ENCODE measurements at places on chromosomes 5 and 9.

DNA sequence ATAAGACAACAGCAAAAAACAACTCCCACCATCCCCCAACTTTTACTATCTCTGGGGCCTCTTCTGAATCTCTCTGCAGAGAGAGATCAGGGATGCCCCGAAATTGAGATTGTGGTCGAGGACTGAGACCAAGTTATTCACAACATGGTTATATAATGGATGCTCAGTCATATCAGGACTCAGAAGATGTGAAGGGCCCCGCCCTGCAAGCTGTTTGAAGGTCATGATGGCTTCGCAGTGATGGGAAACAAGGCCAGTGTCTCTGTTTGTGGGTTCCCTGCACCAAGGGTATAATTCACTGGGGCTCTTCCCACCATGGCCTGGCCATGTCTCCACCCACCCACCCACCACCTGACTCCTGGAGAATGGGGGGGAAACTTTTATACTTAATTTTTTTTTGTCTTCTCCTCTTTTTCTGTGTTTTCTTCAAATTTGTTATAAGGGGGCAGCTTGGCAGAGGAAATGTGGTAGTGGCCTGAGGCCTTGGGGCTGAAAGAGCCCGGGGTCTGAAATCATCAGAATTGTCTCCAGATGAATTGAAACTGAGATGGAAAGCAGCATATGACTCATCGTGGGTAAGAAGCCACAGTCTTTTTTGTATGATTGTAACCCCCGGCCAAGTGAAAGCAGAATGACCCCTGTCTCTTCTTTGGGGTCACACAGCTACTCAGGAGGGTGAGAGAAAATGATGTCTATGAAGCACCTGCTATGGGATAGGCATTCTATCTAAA lies 15.0 kb upstream of the TEX48 start:
- DNase-seq = peak; percentile 51

- DNase-seq = no peak
These were observed 7.0 kb downstream of the SPDL1 start for GRCh38 chr5:169590602-169591001.

DNA sequence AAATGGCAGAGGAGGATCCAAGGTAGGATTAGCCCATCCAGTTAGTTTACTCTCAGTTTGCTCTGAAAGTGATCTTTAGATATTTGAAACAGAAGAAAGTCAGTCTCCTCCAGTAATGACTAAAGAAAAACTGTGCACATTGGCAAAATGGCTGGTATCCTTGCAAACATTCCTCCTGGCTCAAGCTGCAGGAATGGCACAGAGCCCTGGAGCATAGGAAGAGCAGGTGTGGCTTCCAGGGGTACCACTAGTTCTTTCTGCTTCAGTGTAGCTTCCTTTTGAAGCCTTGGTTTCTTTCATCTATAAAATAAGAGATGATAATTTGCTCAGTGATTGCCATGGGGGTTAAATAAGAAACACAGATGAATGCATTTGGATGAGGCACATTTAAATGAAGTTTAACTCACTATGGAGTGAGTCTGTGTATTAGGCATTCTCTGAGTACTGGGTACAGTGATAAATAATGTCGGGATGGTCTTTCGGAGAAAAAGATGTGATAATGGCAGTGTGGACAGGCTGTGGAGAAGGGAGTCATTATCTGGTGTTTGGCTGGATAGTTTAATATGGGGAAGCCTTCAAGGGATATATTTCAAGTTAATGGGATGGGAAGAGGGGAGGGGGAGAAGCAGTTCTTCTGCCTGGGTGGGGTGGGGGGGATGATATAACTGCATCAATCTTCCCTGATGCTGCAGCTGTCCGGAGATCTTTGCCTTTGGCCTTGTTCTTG lies 217.3 kb upstream of the KLF4 start:
- no peak for DNase-seq

DNA sequence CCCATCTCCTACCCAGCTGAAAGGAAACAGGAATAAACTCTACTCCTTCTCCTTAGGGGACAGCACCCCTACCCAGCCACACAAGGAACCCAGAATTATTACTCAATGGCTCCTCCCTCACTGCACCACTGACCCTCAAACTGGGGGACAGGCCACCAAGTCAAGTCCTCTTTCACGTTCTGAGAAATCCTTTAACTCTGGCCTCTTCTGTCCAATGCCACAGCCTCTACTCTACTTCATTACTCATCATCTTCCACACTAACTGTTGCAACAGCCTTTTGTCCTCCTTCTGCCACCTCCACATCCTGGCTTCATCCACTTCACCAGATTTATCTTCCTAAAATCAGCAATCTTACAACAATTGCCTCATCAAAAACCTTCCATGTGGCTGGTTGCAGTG lies 6.8 kb downstream of the TTC39B start:
- no peak for DNase-seq

DNA sequence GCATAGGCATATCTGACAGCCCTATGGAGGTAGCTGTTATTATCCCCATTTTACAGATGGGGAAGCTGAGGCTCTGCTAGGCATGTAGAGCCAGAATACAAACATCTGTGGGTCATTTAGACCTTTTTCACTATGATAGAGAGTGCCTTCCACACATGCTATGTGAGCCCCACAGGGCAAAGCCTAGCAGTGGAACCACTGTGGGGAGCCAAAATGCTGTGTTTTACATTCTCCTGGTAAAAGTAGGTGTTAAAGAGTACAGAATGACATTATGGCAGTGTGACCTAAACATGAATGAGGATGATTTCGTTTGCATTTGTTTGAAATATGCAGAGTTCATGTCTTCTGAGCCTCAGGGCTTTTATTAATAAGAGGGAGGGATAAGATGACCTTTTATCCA lies 265.2 kb downstream of the MAST4 start:
- DNase-seq = no peak

DNA sequence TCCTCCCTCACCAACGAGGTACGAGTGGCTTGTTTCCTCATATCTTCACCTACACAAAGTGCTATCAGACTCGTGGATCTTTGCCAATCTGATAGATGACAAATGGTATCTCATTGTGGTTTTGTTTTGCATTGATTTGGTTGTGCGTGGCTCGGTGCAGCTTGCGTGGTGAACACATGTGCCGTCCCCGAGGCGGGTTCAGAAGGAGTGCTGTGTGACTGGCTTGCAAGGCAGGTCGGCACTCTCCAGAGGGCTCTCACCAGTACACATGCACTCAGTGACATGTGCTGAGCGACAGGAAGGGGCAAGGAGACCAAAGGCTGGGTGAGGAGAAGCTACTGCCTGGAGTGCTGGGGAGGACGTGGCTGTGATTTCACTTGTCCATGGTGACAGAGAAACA lies 95.3 kb upstream of the PITX1 start:
- DNase-seq = no peak

DNA sequence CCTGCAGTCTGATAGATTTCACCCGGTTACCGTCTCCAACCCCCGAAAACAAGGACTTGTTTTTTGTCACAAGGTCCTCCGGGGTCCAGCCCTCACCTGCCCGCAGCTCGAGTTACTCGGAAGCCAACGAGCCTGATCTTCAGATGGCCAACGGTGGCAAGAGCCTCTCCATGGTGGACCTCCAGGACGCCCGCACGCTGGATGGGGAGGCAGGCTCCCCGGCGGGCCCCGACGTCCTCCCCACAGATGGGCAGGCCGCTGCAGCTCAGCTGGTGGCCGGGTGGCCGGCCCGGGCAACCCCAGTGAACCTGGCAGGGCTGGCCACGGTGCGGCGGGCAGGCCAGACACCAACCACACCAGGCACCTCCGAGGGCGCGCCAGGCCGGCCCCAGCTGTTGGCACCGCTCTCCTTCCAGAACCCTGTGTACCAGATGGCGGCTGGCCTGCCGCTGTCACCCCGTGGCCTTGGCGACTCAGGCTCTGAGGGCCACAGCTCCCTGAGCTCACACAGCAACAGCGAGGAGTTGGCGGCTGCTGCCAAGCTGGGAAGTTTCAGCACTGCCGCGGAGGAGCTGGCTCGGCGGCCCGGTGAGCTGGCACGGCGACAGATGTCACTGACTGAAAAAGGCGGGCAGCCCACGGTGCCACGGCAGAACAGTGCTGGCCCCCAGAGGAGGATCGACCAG lies 121.3 kb downstream of the DAB2IP start:
- DNase-seq = no peak

- DNase-seq = no peak
These were observed 299.6 kb upstream of the ADCY2 start for GRCh38 chr5:7096294-7096693.

DNA sequence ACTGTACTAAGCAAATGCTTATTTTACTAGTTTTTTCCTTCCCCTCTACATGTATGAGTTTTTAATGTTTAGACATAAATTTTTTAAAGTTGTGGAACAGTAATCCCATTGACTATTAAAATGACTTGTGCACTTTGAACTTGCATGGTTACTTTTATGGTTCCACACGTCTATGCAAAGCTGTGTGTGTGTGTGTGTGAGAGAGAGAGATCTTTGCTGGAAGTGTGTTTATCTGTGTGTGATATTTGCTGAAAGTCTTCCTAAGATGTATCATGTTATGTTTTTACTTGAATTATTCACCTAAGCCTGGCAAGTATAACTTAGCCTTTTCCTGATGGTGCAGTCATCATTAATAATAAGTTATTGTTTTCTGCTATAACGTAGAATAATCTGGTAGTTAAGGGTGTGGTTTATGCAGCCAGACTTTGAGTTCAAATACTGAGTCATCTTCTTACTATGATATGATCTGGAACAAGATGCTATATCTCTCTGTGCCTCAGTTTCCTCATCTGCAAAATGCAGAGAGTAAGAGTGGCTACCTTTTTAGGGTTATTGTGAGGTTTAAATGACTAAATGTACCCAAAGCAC lies 138.6 kb downstream of the SMARCA2 start:
- DNase-seq = no peak

GRCh38 chr9:121169094-121169601 lies 32.5 kb downstream of the RAB14 start:
- DNase-seq = no peak

GRCh38 chr9:79447762-79448161 lies 124.0 kb upstream of the TLE4 start:
- no peak for DNase-seq

- DNase-seq = no peak
These were observed 214.0 kb upstream of the DAB2 start for GRCh38 chr5:39638813-39639212.

- peak; percentile 79 for DNase-seq
These were observed at the start of gene PIP5K1B for GRCh38 chr9:68704814-68705530. TSS of gene PIP5K1B (plus strand) at chr9:68705240. CDS start at chr9:68822615, 117,375 bp downstream.

- no peak for DNase-seq
These were observed 296.1 kb downstream of the FBXL7 start for GRCh38 chr5:15796096-15796495.

DNA sequence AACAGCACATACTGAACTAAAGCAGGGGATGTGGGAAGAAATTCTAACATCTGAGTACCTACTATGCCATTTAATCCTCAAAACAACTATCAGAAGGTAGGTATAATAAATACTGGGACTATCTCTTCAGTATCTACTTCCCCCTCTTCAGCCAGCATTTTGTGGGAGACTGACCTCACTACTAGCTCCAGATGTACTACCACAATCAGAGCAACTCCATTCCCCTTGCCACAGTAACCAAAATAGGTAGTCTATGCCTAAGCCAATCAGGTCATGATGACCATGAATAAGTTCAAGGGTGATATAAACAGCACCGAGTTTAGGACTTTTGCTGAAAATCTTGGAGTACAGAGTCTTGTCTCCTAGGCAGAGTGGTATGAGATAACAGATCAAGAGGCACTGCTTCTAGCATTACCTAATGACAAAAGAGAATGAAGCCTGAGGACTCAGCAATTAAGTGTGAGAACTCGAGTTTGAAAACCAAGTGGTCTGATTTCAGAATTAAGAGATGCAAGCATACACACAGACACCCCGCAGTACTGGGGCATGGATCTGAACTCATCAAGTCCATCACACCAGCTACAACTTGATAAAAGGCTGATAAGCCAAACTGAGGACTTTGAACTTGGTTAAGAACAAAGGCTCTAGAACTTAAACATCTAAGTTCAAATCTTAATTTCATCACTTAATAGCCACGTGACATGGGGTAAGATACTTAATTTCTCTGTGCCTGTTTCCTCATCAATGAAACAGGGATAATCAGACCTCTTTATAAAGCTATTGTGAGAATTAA lies 9.7 kb downstream of the FNIP1 start:
- no peak for DNase-seq

- no peak for DNase-seq
These were observed 34.3 kb upstream of the FCN1 start for GRCh38 chr9:134951994-134952393.

- no peak for DNase-seq
These were observed 18.7 kb upstream of the SPRY4 start for GRCh38 chr5:142343531-142343930.

DNA sequence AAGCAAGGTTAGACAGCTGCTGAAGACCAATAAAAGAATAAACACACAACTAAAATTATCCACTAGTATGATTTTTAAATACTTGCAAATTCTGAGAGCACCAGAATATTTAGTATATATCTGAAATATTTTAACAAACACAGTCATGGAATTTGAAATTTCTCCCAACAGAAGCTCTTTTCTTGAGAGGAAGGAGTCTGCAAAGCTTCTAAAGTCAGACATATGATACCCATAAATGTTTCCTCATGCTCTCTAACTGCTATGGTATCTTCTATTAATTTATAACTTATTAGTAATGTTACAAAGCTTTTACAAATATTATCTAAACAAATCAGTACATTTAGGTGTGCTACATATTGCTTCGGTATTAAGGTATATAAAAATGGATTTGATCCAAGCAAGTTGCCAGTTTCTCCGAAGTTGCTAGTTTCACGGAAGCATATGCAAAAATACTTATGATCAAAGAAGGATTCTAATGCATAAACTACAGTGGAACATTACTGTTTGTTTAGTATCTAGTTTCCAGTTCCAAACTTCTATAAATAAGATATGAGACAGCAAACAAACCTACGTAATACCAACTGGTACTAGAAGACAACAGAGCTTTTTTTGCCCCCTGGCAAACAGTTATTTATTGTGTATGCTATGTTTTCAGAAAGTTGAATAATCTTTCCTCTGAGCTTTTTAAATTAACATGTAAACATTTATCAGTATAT lies 22.0 kb downstream of the FNIP1 start:
- no peak for DNase-seq

GRCh38 chr9:71944754-71945375 lies 33.4 kb downstream of the C9orf85 start:
- peak; percentile 5 for DNase-seq

GRCh38 chr9:23933348-23933747 lies 107.3 kb upstream of the ELAVL2 start:
- no peak for DNase-seq

GRCh38 chr9:112328545-112328944 lies 4.9 kb downstream of the PTBP3 start:
- DNase-seq = no peak

- DNase-seq = no peak
These were observed 120.7 kb downstream of the PBX3 start for GRCh38 chr9:125867751-125868415.

- DNase-seq = no peak
These were observed 115.2 kb downstream of the ADAMTS2 start for GRCh38 chr5:179230061-179230461.

GRCh38 chr5:74367241-74367733 lies 273.2 kb downstream of the ENC1 start:
- peak; percentile 36 for DNase-seq

- DNase-seq = no peak
These were observed 4.4 kb upstream of the BHMT start for GRCh38 chr5:79107020-79107796.

GRCh38 chr5:79318935-79319614 lies 83.1 kb downstream of the JMY start:
- DNase-seq = peak; percentile 39

All from astrocyte of the hippocampus (primary cell).